ENCODE measurements at places on chromosomes 12 and 14.
A peak's percentile ranks its signal among the peaks of the same experiment; 100 is the strongest.

DNA sequence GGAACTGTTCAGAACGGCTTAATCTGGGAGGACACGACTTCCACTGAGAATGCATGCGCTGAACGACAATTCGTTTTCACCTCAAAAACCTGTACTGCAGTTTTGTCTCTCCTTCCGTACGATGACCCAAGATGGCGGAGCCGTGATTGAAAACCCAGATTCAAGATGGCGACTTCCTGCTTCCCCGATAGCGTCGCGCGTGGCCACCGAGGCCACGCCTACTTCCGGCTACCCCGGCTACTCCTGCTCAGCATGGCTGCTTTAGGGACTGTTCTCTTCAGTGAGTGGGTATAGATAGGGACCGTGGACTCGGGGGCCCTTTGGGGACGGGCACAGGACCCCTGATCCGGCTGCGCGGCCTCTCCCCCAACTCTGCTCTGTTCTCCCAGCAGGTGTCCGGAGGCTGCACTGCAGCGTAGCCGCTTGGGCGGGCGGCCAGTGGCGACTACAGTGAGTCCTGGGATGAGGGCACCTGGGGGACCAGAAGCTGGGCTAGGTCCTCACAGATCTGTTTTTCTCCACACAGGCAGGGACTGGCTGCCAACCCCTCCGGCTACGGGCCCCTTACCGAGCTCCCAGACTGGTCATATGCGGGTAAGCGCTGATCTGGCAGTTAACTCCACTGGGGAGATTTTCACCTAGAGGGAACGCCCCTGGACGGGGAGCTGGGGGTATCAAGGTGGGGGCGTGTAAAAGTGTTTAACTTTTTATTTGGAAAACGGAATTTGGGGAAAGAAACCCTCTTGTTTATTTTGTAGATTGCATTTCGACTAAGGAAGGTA, at the start of gene MRPL52:
Gene MRPL52, plus strand, starts transcription at position 227 of the 782 bp plus-strand sequence. Its CDS starts 26 bp downstream, at position 253.
- DNase-seq = peak; percentile 81

DNA sequence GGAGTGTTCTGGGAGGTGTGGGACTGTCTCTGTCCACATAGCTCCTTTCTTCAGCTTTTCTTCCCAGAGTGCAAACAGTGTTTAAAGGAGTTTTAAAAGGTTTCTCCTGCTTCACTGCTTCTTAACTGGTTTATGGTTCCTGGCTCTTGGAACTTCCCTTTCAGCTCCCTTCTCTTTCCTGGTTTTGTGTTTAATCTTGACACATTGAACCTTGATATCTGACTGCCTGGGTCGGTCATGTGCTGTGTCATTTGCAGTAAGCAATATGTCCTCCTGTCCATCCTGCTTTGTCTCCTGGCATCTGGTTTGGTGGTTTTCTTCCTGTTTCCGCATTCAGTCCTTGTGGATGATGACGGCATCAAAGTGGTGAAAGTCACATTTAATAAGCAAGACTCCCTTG, 2.2 kb downstream of the TMEM106C start:
- DNase-seq = no peak

DNA sequence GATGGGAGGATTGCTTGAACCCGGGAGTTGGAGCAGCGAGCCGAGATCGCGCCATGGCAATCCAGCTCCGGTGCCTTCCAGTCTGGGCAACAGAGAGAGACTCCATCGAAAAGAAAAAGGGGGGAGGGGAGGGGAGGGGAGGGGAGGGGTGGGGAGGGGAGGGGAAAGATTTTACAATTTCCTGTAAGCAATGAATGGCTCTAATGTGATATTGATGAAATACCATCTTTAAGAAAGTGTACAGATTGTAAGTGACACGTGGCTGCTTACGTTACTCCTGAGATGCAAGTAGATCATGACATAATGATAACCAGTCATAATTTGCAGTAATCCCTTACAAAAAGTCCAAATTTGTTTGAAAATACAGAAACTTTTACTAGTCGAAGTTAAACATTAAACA, 1.4 kb downstream of the SLC25A21 start:
- DNase-seq = no peak

DNA sequence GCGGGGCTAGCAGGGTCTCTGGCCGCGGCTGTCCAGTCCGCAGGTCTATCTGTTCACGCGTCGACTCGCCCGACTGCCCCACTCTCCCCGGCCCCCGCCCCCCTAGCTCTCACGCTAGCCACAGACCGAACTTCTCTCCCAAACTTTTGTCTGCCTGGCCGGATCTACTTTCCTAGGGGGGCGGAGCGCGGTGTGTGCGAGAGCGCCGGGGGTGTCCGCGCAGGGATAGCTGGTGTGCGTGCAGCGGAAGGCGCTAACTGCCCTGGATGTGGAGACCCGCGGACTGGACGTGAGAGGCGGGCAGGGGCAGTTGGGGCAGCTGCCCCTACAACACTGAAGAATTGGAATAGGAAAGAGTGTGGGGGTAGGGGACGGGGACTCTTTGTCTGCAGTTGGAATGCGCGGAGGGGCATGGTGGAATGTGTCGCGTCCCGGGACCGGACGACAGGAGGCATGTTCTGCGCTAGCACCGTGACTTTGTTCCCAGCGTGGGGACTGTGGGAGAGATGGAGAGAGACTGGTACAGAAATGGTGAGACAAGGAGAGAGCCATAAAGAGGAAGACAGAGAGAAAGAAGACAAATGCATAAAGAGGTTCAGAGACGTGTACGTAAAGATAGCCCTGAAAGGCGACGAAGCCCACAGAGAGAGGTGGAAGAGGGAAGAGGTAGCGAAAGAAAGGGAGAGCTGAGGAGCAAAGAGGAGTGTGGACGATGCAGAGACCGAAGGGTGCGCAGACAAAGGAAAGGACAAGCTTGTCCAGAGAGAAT, at the start of gene AJUBA:
Gene AJUBA, minus strand, starts transcription at position 75 of the 769 bp plus-strand sequence. CDS start 285 bp downstream, outside the sequence.
- peak; percentile 60 for DNase-seq

- DNase-seq = no peak
Measured at GRCh38 chr14:99467336-99468078, 13.2 kb downstream of the SETD3 start.

- no peak for DNase-seq
Measured at GRCh38 chr12:85557850-85558249, 277.8 kb downstream of the ALX1 start.

- DNase-seq = no peak
Measured at GRCh38 chr14:35879654-35880249, 53.6 kb downstream of the BRMS1L start.

DNA sequence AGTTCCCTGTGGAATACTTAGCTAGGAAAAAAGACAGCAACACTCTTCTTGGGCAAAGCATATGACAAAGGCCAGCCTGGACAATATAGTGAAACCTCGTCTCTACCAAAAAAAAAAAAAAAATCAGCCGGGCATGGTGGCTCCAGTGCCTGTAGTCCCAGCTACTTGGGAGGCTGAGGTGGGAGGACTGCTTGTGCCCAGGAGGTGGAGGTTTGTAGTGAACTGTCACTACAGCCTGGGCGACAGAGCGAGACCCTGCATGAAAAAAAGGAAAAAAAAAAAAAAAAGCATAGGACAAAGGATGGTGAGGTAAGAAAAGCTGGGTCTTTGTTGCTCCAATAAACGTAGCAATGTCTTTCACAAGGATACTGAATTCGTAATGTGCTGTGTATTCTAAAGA, 1.1 kb downstream of the TXNDC16 start:
- no peak for DNase-seq

DNA sequence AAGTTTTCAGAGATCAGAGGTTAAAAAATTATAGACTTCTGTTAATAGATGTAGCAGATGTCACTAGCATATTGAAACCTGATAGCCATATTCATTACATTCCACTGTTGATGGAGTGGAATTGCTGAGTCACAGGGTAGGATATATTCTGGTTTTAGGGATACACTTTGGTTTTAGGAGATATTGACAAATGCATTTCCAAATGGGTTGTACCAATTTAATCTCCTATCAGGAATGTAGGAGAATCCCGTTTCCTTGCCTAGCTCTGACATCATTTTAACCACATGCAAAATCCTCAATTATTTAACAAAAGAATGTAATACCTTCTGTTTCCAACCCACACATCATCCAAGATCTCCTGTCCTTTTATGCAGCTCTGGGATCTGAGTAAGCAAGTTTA, 30.7 kb upstream of the ESR2 start:
- DNase-seq = no peak

DNA sequence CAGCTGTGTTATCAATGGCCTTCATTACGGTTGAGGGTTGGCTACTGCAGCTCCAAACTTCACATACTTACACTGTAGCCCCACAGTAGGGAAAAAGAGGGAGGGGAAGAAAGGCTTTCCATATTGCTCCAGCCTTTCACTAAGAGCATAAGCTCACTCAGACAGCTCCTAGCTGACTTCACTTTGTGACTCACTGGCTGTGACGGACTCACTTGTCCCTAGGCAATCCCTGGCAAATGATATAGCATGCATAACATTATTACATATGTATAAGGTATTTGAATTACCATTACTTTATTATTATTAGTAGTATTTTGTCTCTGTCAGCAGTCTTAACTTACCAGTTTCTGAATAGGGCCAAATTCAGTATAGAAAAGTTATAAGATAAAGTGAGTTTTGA, 350.7 kb downstream of the RMST start:
- DNase-seq = no peak

DNA sequence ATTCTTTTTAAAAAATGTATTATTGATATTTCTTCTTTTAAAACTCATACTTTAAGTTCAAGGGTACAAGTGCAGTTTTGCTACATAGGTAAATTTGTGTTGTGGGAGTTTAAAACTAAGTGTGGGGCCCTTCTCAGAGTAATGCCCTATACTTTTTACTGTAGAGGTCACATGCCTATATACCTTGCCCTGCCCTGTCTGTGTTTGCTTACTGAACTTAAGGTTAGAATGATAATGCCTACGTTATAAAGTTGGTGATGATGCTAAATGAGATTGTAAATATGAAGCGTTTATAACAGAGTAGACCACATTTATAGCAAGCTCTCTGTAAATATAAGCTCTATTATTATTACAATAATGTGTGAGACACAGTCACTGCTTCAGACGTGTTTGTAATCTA, 261.9 kb downstream of the RASSF9 start:
- DNase-seq = no peak

GRCh38 chr12:105481392-105482300, 151.2 kb downstream of the C12orf75 start:
- DNase-seq = no peak

DNA sequence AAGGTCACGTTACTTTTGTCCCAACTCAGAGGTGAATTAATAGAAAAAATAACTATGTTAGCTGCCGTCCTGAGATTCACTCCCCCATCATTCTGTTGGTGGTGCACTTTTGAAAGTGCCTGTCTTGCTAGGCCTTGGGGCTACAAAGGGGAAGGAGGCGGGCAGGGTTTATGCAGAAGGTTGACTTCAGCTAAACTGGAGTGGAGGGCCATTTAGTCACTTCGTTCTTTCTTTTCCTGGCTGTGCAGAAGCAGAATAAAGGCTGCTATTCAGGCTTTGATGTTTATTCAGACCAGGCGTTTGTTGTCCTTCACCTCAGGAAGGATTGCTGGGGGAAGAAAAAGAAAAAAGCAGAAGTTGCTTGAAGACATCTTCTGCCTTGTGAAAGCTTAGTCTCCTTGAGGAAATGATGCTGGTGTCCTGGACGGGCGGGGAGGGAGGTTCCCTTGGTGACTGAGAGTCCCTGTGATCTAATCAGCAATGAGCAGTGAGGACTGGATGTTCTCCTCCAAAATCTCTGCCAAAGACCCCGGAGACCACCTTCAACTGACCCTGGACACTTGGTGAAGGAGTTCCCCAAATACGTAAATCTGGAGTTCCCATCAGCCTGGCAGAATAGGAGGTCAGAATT, 4.0 kb downstream of the GLT1D1 start:
- DNase-seq = no peak

DNA sequence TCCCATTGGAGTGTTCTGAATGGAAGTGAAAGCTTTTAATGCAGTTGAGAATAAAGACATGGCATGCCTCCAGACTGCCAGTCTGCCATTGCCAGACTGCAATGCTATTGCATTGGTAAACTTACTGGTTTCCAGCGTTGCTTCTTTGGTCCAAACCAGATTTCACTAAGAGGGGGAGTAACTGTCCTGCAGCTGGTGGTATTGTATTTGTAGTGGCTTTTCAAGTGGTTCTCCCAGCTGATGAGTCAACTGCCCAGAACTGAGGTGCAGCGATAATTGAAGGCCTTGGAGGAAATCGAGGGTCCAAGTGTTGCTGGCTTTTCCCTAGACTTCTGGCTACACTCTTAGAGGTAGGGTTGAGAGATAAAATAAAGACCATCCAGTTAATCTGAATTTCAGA, 31.9 kb downstream of the ERG28 start:
- DNase-seq = no peak

DNA sequence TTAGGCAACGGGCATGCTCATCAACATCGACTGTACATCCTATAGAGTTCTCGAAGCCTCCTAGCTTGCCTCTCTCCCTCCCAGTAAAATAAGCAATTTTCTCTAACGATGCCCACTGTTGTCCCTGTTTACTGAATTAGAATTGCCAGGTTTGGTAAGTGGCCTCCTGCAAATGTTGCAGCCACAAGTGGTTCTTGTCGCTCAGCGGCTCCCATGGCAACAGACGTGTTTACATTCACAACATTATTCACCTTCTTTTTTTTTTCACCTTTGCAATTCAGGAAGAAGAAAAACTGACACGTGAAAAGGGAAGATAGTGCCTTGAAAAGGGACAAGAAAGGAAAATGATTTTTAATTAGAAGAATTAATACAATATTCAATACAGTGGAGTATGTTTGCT, 100.9 kb upstream of the PKP2 start:
- no peak for DNase-seq

- DNase-seq = no peak
Measured at GRCh38 chr12:132161036-132161781, 17.0 kb downstream of the NOC4L start.

DNA sequence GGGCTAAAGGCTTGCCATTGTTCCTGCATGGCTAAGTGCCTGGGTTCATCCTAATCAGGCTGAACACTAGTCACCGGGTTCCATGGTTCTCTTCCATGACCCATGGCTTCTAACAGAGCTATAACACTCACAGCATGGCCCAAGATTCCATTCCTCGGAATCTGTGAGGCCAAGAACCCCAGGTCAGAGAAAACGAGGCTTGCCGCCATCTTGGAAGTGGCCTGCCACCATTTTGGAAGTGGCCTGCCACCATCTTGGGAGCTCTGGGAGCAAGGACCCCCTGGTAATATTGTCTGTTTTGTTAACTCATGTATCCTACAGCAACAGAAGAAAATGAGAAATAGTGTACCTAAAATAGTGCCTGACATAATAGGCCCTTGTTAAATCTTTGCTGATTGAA, 92.7 kb downstream of the ADAMTS20 start:
- DNase-seq = no peak

- DNase-seq = no peak
Measured at GRCh38 chr14:91012045-91012444, 48.4 kb downstream of the RPS6KA5 start.
